IPS DF 19.7 (cell line): ENCODE measurements at places on chromosomes 1 and 21.

DNA sequence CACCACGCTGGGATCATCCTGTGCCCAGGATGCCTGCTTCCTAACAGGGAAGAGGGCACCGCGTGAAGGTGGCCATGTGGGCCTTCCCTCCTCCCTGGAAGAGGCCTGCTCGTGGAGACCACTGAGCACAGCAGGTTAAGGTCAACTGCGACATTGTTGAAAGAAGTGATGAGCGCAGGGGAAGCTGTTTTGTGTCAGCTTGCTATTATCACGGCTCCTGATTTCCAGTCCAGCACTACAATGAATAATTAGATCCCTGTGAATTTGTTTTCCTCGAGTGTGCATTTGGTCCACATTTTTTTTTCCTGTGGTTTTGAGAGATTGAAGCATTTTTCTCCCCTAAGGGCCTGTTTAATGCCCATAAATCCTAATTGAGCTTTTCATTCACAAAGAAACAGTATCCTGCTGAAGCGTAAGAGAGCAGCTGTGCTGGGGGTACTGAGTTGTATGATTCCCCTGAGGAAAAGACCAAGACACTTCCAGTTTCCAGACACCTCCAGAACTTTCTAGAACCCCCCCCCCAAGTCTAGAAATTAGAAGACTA is 204.9 kb downstream of the KCNJ6 start:
- DNase-seq, result no peak

- no peak for DNase-seq
Measured at GRCh38 chr21:45768011-45768739, 124.7 kb downstream of the PCBP3 start.

DNA sequence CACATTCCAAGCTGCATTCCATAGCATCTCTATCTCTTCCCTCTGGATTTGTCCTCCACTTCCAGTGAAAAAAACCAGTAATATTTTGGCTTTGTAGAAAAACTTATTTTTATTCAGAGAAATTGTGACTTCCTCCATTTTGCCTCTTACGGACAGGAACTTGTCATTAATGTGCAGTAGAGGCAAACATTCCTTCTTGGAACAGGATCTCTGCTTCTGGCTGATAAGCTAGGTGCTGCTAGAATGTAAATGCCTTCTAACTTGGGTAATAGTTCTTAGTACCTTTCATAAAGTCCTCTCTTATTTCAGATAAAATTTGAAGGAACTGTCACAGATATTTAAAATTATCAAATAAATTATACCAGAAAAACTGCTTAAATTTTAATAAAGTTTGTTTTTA is 707.8 kb downstream of the USP25 start:
- DNase-seq, result no peak

GRCh38 chr1:36034692-36035091 is 49.2 kb upstream of the TEKT2 start:
- DNase-seq, result no peak

DNA sequence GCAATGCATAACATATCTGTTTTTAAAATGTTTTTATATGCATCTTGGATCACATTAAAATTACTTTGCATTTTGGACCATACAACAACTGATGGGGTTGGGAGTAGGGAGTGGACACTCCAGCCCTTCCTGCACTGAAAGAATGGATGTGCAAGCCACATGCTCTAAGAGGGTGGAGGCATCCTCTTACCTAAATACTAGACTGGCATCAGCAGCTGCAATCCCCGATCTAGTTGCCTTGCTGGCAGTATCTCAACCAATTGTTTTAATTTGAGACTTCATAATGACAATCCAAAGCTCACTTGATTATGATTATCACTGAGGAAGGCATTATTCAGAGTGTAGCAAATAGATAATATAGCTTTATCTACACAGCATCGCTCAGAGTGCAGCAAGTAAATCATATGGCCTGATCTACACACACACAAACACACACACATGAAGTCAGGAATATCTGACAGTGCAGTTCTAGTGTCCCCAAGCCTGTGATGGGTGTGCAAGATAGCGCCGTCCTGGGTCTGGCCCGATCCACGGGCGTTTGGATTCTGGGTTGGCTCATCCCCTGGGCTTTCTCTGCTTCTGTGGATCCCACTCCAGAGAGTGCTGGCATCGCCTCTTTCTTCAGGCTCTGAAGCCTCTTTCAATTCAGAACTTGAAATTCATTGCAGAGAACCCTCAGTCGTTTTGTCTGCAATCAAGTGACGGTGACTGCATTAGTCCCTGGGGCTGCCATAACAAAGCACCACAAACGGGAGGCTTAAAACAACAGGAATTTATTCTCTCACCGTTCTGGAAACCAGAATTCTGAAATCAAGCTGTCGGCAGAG is 181.3 kb downstream of the ETS2 start:
- DNase-seq, result no peak

- no peak for DNase-seq
Measured at GRCh38 chr1:247173431-247173830, 1.6 kb upstream of the ZNF124 start.
